ENCODE measurements at places on chromosomes 5 and 9.

DNA sequence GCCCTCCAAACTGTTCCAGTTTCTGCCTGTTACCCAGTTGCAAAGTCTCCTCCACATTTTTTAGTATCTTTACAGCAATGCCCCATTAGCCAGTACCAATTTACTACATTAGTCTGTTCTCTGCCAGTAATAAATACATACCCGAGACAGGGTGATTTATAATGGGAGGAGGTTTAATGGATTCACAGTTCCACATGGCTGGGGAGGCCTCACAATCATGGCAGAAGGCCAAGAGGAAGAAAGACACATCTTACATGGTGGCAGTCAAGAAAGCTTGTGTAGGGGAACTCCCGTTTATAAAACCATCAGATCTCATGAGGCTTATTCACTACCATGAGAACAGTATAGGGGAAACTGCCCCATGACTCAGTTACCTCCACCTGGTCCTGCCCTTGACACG, 600.7 kb upstream of the CDH6 start:
- DNase-seq = no peak

- DNase-seq = no peak
These were observed 32.7 kb upstream of the KCNMB1 start for GRCh38 chr5:170421826-170422225.

GRCh38 chr5:109156885-109157284, 252.9 kb downstream of the PJA2 start:
- DNase-seq = no peak

DNA sequence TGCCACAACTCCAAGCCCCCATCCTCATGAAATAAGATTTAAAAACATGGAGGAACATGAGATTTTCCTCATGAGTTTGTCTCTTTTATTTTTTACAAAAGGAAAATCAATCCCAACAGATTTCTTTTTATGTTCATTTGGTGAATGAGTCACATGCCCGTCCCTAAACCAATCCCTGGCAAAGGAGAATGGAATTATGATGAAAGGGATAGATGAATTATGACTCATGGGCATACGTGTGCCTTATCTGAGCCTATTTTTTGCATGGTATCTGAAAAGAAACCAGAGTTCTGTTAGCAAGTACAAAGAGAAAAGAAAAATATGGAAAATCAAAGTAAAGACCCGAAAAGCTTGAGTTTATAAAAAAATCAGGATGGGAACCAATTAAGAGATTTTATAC, 267.5 kb upstream of the TMEM161B start:
- no peak for DNase-seq

GRCh38 chr5:41526699-41527098, 16.3 kb upstream of the PLCXD3 start:
- DNase-seq = no peak

DNA sequence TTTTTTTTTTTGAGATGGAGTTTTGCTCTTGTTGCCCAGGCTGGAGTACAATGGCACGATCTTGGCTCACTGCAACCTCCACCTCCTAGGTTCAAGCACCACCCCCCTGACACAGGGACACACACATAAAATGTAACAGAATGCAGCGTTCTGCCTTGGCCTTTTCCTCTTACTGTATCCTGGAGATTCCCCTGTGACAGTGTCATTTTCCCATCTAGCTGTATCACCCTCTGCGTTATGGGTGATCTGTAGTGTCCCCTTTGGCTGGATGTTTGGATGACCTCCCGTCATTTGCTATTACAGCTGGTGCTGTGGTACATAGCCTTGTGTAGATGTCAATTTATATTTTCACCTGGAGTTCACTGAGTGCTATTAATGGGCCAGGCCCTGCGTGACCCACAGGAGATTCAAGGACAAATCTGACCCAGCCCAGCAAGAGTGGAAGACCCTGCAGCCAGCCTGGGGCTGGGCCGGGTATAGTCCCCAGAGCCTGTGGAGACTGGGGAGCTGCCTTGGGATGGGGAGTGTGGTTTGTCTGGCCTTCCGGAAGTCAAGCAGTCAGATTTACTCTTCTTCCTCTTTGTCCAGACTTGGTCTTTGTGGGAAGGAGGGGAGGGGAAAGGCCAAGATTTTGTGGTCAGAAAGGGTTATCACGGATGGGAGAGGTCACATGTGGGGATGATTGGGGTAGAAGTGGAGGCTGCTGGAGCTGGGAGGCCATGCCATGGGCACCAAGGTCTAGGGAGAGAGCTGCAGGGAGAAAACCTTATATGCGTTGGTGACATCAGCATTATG, 43.6 kb downstream of the ERGIC1 start:
- no peak for DNase-seq

- no peak for DNase-seq
These were observed 1220.0 kb downstream of the PTPRD start for GRCh38 chr9:9392755-9393154.

- DNase-seq = no peak
These were observed 27.0 kb downstream of the OSMR start for GRCh38 chr5:38872826-38873225.

DNA sequence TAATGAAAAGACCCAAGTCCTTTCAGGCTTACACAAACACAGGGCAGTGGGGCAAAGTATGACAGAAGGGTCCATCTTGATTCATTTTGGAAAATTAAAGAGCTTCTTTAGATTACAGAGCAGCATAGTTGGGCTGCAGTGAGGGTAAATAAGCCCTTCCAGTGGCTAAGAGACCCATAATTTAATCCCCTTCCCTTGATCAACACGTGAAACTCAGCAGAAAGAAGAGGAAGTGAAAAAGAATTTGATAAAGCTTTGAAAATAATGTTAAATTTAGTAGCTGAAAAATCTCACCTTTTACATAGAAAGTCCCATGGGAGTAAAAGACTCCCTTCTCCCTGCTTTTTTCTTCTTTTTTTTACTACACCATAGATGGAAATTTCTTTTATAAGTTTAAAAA, 87.6 kb downstream of the FREM1 start:
- DNase-seq = no peak

DNA sequence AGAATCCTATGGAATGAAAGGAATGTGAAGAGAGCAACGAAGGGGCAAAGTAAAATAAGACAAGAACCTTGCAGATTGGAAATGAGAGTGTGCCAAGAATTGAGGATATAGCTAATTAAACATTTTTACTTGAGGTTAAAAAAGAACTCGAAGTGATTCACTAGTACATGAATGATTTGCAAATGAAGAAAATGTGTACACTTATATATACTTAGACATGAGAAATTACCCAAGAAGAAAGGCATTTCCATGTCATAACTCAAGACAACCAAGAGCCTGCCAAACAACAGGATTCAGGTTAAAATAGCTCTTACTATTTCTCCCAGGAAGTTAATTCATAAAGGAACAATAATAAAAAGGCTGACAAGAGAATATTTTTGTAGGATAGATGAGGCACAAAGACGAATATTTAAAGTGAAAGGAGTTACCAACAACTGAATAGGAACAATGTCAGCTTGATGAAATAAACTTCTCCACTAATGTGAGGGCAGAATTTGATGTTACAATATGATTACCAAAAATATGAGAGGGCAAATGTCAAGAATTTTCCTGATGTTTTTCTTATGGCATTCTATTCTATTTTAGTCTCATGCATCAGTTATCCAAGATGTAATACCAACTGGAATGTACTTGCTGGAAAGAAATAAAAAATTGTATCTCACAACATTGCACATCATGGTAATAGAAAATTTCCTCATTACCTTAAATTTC, 18.9 kb upstream of the NPR3 start:
- DNase-seq = peak; percentile 77

DNA sequence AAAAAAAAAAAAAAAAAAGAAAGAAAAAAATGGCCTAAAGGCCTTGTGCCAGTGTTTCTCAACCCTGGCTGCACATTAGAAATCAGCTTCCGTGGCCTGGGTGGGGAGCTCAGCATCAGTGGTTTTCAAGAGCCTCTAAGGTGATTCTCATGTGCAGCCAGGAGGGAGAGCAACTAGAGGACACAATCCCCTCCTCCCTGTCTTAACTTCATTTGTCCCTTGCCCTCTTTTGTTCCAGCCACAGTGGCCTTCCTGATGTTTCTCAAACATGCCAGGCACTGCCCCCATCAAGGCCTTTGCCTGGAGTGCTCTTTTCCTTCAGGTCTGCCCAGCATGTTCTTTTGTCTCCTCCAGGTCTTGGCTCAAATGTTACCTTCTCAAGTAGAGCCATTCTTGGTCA, 42.4 kb downstream of the HOMER1 start:
- DNase-seq = no peak

DNA sequence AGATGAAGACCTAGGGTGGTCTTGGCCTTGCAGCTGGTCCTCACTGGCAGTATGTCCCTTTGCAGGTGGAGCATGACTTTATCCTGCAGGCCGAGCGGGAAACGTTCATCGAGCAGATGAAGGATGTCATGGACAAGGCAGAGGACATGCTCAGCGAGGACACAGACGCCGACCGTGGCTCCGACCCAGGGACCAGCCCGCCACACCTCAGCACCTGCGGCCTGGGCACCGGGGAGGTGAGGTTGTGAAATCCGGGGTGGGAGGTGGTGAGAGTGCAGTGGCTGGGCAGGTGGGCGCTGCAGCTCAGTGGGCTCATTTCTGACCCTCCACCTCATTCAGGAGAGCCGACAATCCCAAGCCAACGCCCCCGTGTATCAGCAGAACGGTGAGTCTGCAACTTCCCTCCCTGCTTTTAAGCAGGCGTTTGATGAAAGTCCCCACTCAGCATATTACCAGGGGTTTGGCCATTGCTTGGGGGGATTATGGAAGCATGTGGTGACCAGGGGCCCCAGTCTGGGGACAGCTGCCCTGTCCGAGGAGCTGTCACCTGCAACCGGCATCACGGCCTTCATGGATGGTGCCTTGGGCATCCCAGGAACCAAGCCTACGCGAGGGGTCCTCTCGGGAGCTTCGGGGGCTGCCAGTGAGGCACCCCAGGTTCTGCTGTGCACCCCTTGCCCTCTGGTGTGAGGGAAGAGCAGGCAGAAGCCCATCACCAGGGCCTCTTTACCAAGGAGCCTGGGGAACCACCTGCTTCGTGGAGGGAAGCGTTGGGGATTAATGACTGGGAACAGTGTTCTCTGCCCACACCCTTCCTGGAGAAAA, 84.0 kb downstream of the WNK2 start:
- DNase-seq = no peak

GRCh38 chr9:30120666-30121065, 2263.8 kb upstream of the ACO1 start:
- no peak for DNase-seq

GRCh38 chr9:119164716-119165115, 204.5 kb downstream of the BRINP1 start:
- DNase-seq = no peak

- DNase-seq = no peak
These were observed 165.7 kb downstream of the CEMIP2 start for GRCh38 chr9:71602652-71603051.

DNA sequence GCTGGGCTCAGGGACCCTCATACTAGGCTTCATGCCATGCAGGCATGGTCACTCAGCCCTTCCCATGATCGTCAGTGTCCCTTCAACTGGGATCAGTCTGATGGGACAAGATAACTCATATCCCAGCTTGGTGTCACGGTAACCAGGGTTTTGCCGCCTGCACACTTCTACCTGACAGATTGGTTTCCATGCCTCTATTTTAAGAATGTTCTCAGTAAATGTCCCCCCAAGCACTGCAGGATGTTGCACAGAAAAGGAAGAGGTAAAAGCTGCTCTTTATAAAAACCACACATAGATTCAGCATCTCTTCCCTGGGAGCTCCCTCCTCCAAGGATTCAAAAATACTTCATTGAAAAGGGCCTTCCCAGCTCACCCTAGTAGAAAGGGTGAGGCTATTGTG, 56.1 kb downstream of the SLIT3 start:
- DNase-seq = no peak

GRCh38 chr9:116387934-116388698, 234.5 kb downstream of the PAPPA start:
- peak; percentile 6 for DNase-seq

GRCh38 chr9:112757282-112757883, 6.8 kb downstream of the SNX30 start:
- DNase-seq = peak; percentile 33

DNA sequence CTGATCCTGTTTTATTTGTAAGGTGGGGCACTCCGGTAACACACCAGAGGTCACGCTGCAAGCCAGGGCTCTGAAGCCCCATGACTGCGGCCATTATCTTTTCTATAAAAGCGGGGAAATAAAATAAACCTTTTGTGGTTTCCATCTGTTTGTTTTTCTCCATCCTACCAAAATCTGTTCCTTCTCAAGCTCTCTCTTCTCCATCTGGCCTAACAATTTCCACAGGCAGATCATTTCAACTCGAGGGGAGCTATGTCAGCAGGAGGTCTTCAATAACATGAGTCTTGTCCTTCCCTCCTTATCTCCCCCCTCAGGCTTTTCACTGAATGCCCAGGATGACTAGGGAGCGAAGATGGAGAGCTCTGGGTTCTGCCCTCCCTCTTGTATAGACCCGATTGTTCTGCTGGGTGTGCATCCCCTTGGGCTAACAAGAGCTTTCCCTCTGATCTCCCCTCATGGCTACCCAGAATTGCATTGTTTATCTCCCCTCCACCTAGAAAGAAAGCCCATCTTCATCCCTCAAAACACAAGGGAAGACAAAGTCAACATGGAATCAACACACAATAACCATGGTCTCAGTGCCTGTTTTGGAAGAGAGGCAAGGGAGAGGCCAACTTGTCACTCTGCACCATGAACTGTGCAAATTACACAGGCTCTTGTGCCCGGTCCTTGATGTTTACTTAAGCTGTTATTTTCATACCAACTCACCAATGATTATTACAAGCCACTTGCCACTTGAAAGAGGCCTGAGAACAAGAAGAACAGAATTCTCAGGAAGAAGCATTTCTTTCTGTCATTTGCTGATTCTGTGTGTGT, 187.8 kb downstream of the FANCC start:
- DNase-seq = no peak

DNA sequence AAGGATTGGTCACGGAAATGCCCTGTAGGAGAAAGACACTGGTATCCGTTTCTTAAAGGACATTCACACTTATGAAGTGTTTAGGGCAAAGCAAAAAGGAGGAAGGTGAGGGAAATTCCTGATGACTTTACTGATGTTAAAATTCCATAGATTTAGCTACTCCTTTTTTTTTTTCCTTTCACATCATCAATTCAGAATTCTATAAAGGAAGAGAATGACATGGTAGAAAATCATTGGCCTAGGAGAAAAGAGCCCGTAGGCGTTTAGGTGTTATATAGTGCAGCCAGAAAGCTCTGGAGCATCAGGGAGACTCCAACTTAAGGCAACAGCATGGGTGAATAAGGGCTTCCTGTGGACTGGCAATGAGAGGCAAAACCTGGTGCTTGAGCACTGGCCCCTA, at the start of gene TSLP:
Gene TSLP (plus strand): TSS at position 301 of the 400 bp plus-strand sequence. CDS start 178 bp downstream, outside the sequence.
- DNase-seq = no peak

DNA sequence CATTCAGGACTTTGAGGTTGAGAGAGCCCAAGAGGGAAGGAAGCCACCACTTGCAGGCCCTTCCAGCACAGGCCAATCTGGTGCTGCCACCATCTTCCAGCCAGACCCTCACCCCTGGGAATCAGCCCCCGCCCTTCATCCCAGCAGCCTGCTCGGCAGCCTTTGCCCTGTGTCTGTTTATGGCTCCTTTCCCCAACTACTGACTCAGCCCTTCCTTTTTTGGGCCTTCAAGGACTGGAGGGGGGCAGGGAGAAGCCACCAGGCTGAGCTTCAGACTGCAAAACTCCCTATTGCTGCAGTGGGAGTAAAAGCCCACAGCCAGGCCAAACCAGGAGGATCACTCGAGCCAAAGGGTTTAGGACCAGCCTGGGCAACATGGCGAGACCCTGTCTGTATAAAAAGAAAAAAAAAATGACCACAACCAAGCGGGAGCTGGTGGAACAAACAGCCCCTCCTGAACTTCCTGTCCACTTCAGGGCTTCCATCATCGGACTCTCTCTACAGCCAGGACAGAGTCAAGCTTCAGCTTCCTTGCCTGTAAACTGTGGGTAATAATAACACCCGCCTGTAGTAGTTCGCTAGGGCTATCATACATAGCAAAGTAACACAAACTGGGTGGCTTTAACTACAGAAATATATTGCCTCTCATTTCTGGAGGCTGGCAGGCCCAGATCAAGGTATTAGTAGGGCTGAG, 85.9 kb upstream of the IL17B start:
- DNase-seq = peak; percentile 26
